ENCODE measurements at places on chromosomes 7 and 10.
A peak's percentile ranks its signal among the peaks of the same experiment; 100 is the strongest.

- DNase-seq = peak; percentile 2
Observed at GRCh38 chr7:112898432-112899290, 108.5 kb upstream of the TMEM168 start.

GRCh38 chr10:103291588-103291987 lies 14.7 kb downstream of the INA start:
- no peak for DNase-seq

- no peak for DNase-seq
Observed at GRCh38 chr10:71355886-71356285, 36.8 kb downstream of the SLC29A3 start.

DNA sequence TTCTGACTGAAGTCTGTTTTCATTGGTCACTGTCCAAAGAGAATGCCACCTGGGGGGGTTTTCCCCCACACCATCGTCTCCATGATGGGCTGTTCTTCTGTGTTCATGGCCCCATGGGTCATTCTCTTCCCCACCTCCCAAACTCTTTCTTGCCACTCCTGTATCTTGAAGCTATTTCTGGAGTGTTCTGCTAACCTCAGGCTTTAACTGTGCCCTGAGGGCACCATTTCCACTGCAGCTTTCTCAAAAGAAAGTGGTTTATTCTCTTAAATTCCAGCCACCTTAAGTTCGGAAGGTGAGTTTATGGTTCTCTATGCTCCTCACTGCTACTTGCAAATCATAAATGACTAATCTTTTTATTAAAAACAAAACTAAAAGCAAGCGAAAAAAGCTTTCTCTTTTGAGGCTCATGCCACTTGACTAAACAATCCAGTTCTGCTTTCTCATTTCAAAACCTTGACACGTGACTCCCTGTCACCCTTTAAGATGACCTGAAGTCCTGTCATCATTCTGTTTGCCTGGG lies 7.4 kb upstream of the APBB1IP start:
- DNase-seq = no peak

GRCh38 chr7:129495987-129496386 lies 6.3 kb upstream of the SMKR1 start:
- DNase-seq = no peak

- no peak for DNase-seq
Observed at GRCh38 chr10:88670497-88670896, 6.3 kb downstream of the LIPF start.

- no peak for DNase-seq
Observed at GRCh38 chr7:44676776-44677175, 70.3 kb downstream of the OGDH start.

DNA sequence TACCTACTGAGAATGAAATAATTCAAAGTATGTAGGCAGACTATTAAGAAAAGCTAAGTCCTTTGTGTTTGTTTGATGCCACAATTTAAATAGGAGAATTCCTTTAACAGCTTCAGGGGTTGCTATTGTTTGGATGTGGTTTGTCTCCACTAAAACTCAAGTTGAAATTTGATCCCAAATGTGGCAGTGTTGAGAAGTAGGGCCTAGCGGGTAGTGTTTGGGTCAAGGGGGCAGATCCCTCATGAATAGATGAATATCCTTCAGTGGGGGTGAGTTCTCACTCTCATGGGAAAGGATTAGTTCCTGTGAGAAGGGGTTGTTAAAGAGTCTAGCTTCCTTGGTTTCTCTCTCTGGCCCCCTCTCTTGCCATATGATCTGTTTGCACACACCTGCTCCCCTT lies 97.0 kb downstream of the HGF start:
- no peak for DNase-seq

- no peak for DNase-seq
Observed at GRCh38 chr10:6153845-6154244, 48.9 kb upstream of the PFKFB3 start.

GRCh38 chr10:117223693-117224430 lies 17.1 kb upstream of the SLC18A2 start:
- no peak for DNase-seq

GRCh38 chr7:80472491-80473200 lies 39.2 kb downstream of the GNAT3 start:
- DNase-seq = no peak

GRCh38 chr7:105079348-105079747 lies 65.3 kb downstream of the KMT2E start:
- no peak for DNase-seq

- DNase-seq = no peak
Observed at GRCh38 chr7:11317766-11318165, 344.1 kb downstream of the PHF14 start.

GRCh38 chr10:17074541-17074847 lies 55.1 kb downstream of the CUBN start:
- DNase-seq = no peak

- DNase-seq = no peak
Observed at GRCh38 chr7:47152307-47152706, 429.6 kb downstream of the TNS3 start.

- DNase-seq = no peak
Observed at GRCh38 chr7:91112902-91113341, 151.3 kb upstream of the FZD1 start.

DNA sequence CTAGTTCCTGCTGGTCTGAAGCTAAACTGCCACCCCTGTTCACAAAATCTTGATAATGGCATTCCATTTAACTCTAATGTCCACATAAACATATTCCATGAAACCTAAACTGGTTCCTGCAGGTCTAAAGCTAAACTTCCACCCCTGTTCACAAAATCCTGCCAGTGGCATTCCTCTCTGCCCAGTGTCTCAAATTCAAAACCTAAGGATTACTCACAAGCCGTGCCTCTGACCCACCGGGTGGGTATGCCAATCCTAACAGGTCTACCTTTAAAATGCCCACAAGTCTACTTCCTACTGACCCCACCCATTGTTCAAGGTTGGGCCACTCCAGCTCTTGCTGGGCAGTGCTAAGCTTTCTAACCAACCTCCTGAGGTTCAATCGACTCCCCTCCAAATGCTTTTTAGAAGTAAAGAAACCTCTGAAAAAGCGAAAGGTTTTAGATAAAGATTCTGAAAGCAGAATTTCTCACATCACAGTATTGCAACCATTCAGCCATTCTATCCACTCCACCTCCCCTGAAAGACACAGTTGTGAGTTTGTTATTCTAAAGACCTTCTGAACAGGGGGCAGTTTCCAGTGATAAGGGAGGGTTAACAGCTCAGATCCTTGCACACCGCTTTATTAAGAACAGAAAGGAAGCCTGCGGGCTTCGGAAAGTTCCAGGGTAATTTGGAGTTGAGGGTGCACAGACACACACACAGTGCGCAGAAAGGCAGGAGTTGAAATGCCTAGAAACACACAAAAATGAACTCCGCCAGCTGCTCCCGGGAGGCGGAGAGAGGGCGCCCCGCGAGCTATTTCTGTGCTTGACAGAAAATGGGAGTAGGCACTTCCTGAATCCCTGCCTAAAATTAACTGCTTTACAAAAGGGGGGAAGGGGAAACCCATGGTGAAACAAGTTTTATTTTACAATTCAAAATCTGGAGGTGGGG lies 87.7 kb downstream of the TNS3 start:
- DNase-seq = no peak

DNA sequence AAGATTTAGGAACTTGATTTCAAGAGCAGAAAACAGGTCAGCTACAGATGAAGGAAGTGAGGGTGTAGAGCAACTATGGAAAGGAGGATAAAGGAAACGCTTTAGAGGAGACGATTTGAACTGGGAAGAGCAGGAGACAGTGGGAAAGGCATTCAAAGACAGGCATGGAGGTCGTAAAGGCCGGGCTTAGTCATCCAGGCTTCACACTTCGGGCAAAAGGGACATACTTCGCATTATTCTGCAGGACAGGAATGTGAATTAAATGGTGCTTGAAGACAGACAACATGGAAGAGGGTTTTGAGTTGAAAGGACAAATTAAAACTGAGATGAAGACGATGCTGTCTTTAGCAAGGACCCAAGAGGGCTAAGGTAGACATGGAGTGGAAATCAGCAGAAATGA lies 8.1 kb downstream of the FAM171A1 start:
- DNase-seq = no peak

GRCh38 chr7:29328045-29328444 lies 133.5 kb downstream of the CHN2 start:
- no peak for DNase-seq

DNA sequence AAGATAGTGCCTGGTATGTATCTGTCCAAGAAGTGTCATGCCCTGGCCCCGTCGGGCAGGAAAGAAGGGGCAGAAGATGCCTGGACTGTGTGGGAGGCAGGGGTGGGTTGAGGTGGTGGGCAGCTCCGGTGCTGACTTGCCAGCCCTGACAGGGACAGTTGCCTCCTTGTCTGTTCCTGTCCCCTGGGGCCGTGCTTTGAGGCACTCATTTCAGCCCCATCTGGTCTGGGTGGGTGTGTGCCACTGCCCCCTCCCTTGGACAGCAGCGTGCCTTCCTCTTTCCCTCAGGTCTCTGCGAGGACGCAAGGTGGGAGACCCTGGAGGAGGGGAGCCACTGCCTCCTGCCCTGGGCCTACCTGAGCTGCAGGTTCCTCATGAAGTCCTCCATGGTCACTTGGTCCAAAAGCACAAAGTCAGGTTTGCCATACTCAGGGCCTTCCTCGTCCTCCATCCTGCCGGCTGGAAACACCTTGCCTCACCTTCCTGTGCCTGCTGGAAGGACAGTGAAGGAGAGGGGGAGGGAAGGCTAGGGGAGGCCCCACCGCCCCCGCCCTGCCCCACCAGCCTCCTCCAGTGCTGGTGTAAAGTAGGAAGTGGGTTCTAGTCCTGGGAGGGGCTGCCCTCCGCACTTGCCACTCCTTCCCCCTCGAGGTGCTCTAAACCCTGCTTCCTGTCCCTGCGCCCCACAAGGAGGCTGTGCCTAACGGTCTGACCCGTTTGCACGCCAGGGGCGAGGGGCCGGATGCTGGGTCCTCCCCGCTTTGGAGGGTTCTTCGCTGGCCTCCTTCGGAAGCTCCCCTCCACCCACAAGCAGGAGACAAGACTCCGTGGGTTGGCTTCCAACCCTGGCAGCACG lies at the start of gene MYO1G:
MYO1G (minus strand) TSS at position 505 of the 856 bp plus-strand sequence; CDS start at position 451, 54 bp downstream.
- peak; percentile 88 for DNase-seq

- DNase-seq = no peak
Observed at GRCh38 chr10:12975266-12975665, 26.2 kb downstream of the CCDC3 start.

DNA sequence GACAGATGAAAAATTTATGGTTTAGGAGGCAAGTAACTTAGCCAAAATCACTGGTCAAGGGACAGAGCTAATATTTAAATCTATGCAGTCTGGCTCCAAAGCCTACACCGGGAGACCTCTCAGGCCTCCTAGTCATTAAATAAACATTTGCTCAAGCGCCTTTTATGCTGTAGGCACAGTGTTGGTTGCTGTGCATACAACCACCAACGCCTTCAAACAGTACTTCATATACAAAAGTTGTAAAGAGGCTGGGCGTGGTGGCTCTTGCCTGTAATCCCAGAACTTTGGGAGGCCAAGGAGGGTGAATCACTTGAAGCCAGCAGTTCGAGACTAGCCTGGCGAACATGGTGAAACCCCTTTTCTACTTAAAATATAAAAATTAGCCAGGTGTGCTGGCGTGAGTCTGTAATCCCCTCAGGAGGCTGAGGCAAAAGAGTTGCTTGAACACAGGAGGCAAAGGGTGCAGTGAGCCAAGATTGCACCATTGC lies 159.8 kb downstream of the MAGI2 start:
- DNase-seq = no peak

- DNase-seq = peak; percentile 5
Observed at GRCh38 chr7:2209146-2209960, 23.4 kb downstream of the MAD1L1 start.

DNA sequence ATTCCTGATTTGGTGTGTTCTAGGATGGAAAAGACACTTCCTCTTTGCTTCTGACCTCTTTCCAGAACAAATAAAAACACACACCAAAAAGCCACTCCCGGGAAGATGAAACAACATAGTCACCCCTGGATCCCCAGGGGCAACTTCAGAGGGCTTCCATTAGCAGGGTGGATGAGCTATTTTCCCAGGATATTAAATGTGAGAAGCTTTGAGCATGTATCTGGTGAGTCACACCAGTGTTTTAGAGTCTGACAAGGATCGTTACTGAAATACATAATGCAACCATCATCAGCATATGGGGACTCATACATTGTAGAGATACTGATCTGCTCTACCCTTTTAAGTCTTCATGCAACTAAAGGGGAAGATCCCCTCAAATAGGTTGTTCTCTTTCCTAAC lies 115.5 kb upstream of the ZNF438 start:
- DNase-seq = no peak

- no peak for DNase-seq
Observed at GRCh38 chr10:97821308-97822038, 28.2 kb upstream of the GOLGA7B start.

DNA sequence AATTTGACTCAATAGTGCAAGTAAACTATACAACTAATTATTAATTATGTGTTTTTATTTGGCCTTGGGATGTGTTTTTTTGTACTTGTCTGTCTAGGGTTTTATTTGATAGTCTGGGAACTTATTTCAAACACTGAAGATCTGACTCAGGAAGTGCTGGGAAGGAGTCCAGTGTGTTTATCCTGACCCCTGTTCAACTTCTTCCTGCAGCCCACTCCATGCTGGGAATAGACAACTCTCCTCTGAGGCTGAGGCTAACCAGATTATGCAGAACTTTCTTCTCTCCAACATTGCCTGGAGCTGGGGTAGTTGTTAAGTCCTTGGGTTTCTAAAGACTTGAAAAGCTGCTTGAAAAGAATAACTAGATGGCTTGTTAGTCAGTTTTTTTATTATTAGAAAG lies 6.9 kb downstream of the CISD1 start:
- no peak for DNase-seq

GRCh38 chr7:43649755-43650274 lies 66.9 kb downstream of the STK17A start:
- peak; percentile 76 for DNase-seq

GRCh38 chr7:2018569-2019460 lies 213.9 kb downstream of the MAD1L1 start:
- DNase-seq = no peak

GRCh38 chr7:159031750-159032149 lies 112.9 kb downstream of the VIPR2 start:
- no peak for DNase-seq

DNA sequence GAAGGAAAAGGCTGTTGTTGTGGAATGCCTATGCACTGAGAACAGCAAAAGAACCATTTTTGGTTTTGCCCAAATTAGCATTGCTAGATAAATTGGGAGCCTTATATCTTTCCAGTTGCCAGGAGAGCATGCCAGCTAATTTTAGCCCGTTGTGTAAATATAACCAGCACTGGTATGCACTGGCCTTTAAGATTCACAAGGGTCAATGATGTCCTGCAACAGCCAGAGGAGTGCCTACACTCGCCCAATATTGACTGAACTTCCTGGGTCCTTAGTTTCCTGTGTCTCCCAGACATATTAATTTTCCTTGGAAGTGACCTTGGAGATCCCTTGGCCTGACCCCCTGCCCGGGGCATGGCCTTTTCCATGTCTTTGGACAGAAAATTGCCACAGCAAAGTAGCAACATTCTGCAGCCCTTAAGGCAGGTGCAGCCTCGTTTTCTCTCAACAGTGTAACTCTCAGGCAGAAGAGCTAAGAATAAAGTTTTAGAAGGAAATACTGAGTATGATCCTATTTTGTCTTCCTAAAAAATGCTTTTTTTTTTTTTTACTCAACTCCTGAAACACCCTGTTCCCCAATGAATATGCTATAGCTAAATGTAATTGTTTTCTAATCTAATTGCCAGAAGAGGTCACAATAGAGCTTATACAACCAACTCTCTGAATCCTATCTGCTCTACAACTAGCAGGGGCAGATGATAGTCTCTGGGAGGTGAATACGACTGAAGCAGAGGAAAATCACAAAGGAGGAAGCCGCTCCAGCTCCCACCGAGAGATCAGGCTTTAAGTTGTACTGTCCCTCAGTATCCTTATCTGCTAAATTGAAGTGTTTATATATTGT lies 131.9 kb upstream of the PCGF5 start:
- no peak for DNase-seq

GRCh38 chr10:108574233-108574632 lies 1349.1 kb downstream of the XPNPEP1 start:
- DNase-seq = no peak

All from T-cell (primary cell).